ENCODE measurements at places on chromosomes 7 and 10.

DNA sequence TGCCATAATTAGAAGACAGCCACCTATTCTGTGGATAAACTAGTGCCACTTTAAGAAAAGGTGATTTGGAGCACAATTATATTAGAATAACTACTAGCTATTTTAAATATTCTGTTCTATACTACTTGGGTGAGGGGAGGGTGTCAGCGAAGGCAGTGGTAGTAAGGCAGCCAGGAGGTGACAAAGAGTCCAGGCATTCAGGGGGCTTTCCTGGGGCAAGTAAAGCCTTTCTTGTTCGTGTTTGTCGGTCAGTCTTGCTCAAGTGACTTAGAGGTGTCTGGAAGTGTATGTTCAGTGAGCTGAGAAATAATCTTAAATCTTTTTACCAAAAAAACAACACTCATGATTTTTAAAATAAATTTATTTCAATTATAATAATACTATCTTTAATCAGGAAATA lies 34.4 kb downstream of the ADD3 start:
- no peak for DNase-seq

DNA sequence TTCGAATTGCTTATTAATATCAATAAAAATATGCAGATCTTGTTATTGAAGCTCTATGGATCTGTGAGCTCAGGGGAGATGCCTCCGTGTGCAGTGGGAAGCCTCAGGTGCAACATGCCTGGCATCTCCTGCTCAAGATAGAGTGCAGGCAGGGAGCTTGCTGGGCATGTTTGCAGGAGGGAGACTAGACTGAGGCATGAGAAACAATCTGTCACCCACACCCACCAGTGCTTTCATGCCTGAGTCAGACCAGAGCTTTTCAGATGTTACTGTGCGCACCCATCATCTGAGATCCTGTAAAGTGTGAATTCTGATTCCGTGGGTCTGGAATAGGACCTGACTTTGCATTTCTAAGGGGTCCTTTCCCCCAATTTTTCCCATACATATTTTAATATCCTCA lies 62.0 kb downstream of the ZNF33B start:
- no peak for DNase-seq

- DNase-seq: no peak
Observed at GRCh38 chr10:3808689-3809199, 23.7 kb upstream of the KLF6 start.

DNA sequence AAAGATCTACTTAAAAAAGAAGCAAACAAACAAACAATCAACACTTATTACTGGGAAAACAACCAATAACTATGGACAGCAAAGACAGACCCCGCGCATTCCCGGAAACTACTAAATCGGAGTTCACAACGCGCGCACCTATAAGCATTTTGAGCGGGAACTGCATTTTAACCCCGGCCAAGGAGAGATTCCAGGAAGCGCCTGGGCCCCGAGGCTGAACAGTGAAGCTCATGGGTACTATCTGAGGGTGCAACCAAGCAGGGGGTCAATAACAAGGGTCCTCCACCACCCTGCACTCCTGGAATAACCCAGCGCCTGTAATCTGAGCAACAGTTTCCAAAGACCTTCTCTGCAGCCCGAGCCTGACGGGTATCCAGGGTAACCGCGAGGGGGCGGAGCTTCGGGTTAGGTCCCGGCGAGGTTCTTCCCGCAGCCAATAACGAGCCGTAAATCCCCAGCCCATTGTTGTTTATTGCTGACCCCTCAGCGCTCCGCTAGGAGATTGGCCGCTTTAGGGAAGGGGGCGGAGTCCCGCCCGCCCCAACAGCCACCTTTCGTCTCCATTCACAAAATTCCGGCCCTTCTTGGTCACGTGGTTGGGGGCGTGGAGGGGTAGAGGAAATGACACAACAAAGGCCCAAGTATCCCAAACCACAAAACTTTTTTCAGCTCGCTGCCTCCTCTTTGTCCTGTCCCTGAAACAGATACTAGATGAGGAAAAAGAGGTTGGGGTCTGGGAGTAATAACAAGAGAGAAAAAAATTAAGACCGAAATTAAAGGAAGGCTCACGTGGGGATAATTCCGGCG lies 1.7 kb upstream of the ETV1 start:
- peak; percentile 54 for DNase-seq

- DNase-seq: no peak
Observed at GRCh38 chr10:59002011-59002410, 174.4 kb upstream of the PHYHIPL start.
